ENCODE measurements at places on chromosomes 5 and 9.

GRCh38 chr5:74063346-74063745 is 437.4 kb downstream of the ARHGEF28 start:
- no peak for DNase-seq

DNA sequence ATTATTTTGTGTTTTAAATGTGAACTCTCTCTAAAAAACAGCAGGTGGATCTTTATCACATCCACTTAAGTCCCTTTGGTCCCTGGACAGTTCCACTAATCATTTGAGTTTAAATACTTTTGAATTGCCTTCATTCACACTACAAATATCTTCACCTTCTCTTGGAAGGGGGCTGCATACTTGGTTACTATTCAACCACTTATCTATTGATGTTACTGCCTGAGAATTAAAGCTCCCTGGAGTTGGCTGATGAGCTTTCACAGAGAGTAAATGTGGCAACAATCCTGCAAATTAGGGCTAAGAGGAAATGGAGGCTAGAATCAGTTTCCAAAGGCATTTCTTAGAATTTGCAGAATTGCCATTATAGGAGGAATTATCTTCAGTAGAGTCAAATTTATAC is 180.4 kb downstream of the ST8SIA4 start:
- DNase-seq: no peak

- no peak for DNase-seq
Observed at GRCh38 chr5:131272307-131272706, 8.5 kb downstream of the CDC42SE2 start.

DNA sequence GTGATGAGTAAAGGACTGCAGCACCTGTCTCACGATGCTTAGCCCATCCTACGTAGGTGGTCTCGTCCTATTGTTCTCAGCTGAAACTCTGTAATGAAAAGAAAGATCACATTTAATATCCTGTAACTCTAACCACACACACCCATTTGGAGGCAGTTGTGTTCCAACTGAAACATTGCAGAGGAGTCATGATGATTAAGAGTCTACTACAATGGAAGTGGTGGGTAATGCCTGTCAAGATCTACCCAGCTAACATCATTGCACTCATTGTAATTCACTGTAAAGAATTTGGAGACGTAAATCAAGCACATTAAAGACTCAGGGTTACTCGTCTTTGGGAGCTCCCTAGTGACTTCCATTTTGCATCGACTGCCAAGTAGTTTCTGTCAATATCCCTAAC is 106.0 kb upstream of the PTPN3 start:
- no peak for DNase-seq

- no peak for DNase-seq
Observed at GRCh38 chr5:146630472-146630871, 114.5 kb upstream of the GPR151 start.

DNA sequence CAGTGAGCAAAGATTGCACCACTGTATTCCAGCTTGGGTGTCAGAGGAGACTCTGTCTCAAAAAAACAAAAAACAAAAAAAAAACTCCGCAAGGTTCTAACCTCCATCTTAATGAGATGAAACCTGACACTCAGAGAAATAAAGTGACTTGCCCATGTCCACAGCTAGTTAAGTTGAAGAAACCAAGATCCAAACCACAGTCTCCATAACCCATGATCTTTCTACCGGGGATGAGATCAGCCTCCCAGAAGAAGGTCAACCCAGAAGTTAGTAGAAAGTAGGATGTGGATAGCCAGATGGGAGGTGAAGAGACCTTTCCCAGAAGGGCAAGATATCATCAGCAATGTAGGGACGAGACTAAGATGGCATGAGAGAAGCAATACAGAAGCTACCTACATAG is 140.4 kb upstream of the ADRA1B start:
- DNase-seq: no peak

DNA sequence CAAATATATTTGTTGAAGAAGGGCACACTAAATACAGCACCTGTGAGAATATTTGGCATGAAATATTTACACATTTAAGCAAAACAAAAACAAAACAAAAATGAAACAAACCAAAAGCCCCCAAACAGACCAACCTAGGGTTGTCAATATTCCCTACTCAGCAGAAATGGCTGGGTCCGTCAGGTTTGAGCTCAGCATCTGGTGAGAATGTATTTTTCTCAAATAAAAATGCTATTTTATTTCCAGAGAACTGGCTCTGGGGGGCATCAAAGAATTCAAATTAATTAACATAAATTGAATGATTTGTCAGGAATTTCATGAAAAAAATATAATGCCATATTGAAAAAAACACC is 142.8 kb upstream of the COL5A1 start:
- DNase-seq: no peak

GRCh38 chr9:121852241-121852640 is 200.8 kb downstream of the DAB2IP start:
- DNase-seq: no peak

GRCh38 chr5:671459-672328 is 21.5 kb downstream of the TPPP start:
- DNase-seq: peak; percentile 78

- DNase-seq: no peak
Observed at GRCh38 chr5:146744068-146744745, 134.3 kb downstream of the PPP2R2B start.

- no peak for DNase-seq
Observed at GRCh38 chr9:32161720-32162119, 222.7 kb upstream of the ACO1 start.

GRCh38 chr5:68680366-68680765 is 413.4 kb upstream of the SLC30A5 start:
- DNase-seq: no peak

DNA sequence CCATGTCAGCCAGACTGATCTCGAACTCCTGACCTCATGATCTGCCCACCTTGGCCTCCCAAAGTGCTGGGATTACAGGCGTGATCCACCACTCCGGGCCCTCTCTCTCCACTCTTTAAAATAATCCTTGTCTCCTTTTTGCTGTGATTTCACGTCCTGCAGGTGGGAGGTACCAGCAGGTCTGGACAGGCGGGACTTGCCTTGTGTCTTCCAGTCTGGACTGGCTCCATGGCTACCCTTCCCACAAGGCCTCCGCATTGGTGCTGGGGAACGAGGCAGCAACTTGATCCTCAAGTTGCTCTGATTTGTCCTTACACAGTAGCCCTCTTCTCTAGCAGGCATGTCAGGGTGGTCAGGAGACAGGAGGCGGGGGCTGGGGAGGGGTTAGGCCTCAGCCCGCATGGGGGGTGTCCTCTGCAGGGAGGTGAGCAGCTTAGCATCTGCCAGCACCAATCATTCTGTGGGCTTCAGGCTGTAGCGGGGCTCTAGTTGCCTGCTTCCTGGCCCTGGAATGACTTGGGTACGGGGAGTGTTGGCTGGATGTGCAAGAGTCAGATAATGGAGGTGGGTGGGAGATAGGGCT is 54.3 kb downstream of the TENT4A start:
- DNase-seq: no peak

DNA sequence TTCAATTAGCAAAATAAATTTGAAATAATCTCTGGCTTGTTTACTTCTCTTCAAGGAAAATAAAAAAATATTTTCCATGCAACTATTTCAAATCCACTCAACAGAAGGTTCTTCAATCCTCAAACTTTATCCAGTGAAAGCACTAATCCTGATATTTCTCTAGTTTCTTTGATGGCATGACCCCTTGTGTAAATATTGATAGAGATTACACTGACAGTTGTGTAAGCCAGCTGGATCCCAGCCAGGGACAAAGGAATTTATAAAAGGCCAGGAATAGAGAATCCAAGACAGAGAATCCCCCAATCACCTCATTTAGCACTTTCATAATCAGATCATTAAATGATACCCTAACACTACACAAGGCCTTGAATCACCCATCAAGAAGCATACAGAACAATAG is 135.2 kb downstream of the GNA14 start:
- DNase-seq: no peak

- DNase-seq: no peak
Observed at GRCh38 chr5:74378464-74378863, 262.1 kb downstream of the ENC1 start.

GRCh38 chr5:17665836-17666235 is 31.6 kb downstream of the TAF11L14 start:
- no peak for DNase-seq

DNA sequence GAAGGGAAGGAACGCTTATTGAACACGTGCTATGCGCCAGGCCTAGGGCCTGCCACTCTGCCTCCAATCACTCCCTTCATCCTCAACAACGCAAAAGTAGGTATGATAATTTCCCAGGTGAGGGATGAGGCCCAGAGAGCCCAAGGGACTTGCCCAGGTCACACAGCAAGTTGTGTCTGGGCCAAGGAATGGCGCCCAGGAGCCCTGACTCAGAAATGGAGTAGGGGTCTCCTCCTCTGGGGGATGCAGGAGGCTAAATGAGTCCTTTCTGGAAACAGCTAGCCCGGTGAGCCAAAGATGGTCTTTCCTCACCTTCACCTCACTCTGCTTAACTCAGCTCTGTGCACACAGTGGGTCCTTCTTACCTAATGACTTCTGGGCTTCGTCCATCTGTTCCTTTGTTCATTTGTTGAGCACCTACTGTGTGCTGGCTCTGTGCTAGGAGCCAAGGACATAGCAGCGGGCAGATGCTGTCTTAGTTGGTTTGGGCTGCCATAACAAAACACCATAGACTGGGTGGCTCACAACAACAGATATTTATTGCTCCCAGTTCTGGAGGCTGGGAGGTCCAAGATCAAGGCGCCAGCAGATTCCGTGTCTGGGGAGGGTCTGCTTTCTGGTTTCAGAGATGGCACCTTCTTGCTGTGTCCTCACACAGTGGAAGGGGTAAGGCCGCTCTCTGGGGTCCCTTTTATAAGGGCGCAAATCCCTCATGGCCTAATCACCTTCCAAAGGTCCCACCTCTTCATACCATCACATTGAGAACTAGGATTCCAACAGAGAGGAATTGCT is 22.3 kb upstream of the NEURL1B start:
- no peak for DNase-seq

GRCh38 chr5:6488021-6488420 is 39.4 kb downstream of the UBE2QL1 start:
- no peak for DNase-seq

- no peak for DNase-seq
Observed at GRCh38 chr5:35938568-35939227, at the start of gene CAPSL. Gene CAPSL (minus strand): TSS chr5:35938622. CDS start chr5:35921120, 17,502 bp downstream.

DNA sequence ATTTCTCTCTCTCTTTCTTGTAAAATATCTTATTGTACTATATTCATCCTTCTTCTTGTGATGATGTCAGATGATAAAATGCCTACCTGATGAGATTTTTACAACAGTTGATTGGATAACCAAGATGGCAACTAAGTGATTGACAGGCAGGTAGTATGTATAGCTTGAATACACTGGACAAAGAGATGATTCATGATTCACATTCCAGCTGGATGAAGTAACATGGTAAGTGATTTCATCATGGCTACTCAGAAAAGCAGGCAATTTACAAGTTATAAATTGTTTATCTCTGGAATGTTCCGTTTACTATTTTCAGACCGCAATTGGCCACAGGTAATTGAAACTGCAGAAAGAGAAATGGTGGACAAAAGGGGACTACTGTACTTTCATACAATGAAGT is 1471.7 kb upstream of the C9orf72 start:
- DNase-seq: no peak

DNA sequence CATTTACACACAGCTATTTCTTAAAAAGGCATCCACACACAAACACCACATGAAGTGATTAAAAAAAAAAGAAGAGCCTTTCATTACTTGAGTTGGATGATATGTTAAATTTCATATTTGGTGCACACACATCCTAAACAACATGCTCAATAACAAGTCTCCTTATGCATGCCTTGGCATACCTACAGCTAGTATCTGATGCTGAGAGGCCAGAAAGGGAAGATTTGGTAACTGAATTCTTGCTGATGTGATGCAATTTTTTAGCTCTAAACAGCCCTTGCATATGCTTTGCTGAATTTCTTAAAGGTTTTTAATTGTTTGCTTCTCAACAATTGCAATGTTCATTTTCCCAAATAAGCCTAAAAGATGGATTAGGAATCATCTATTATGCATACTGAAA is 338.8 kb downstream of the ARL15 start:
- no peak for DNase-seq

GRCh38 chr5:83313436-83313835 is 158.1 kb upstream of the VCAN start:
- no peak for DNase-seq

DNA sequence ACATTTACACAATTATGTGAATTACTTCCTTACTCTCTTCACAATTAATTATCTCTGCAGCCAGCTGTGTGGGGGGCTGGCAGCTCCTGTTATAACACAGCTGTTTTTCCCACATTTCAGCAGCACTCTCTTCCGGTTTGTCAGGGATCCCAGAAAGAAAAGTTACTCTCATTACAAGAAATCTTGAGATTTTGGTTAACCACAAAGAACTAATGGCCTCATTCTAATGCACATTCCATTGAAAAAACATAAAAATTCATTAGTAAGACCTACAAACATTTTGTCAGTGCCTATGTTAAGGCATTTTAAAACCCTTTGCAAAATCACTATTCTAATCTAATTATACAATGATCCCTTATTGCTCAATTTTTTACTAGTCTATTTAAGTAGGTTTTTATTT is 64.1 kb downstream of the PDE4D start:
- DNase-seq: no peak

GRCh38 chr9:130483371-130483971 is 38.7 kb downstream of the ASS1 start:
- no peak for DNase-seq

- no peak for DNase-seq
Observed at GRCh38 chr9:127463911-127464310, 12.6 kb downstream of the LRSAM1 start.

DNA sequence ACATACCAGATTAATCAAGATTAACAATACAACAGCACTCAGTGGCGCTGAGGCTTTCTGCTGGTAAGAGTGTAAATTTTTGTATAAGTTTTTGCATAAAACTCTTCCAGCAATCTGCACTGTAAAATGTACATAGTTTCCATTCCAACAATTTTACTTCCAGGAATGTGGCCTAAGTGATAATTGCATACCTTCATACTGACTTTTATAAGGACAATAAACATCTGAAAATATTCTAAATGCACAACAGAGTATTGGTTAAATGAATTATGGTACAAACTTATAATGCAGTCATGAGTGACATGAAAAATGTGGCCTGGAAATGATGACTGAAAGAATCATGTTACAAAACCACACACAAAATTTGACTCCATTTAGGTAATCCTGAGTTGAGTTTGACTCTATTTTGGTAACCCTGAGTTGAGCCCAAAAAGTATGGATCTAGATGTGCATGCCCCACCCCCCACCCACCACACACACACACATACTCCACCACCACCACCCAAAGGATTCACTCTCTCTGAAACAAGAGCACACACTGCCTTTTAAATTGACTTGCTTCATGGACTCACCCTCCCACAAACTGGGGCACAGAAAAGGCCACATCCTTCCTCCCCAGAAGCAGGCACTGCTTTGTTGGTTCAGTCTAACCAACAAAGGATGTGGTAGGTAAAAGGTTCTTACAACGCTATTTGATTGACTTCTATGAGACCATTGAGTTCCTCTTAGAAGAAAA is 137.6 kb downstream of the SUSD1 start:
- peak; percentile 76 for DNase-seq

GRCh38 chr9:13078164-13078563 is 201.3 kb downstream of the MPDZ start:
- DNase-seq: no peak

DNA sequence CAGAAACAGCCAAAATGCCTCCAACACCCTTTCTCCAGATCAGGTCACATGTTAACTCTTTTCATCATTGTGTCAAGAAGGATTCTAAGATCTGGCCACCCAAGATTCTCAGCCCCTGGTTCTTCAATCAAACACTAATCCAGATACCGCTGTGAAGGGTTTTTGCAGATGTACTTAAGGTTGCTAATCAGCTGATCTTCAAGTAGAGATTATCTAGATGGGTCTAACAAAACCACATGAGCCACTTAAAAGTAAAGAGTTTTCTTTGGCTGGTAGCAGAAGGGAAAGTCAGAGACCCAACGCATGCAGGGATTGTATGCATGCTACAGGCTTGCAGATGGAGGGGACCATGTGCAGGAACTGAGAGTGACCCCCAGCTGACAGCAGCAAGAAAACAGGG is 267.9 kb downstream of the CDK5RAP2 start:
- DNase-seq: no peak

Data from stimulated activated CD4-positive, alpha-beta T cell treated with anti-CD3 and anti-CD28 coated beads, Interleukin-15, amount 100 ng/mL, for 24 hours (primary cell).